ENCODE measurements at places on chromosomes 11 and 22. TPM values are rescaled to one million over a fixed set of nuclear protein-coding genes. Genes with fewer than 3 reads are reported as not detected.
A peak's percentile ranks its signal among the peaks of the same experiment; 100 is the strongest.

DNA sequence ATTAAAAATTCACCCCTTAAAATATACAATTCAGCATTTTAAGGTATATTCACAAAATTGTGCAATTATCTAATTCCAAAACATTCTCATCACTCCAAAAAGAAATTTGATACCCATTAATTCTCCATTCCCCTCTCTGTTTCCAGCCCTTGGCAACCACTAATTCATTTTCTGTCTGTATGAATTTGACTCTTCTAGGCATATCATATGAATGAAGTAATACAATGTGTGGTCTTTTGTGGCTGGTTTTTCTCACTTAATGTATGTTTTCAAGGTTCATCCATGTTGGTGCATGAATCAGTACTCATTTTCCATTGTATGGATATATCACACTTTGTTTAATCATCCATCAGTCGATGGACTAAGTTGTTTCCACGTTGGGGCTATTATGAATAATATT, 29.0 kb upstream of the ACCSL start:
- no peak for DNase-seq

- DNase-seq, result peak; percentile 39
These were observed 35.9 kb upstream of the ZBED5 start for GRCh38 chr11:10893714-10894151.

DNA sequence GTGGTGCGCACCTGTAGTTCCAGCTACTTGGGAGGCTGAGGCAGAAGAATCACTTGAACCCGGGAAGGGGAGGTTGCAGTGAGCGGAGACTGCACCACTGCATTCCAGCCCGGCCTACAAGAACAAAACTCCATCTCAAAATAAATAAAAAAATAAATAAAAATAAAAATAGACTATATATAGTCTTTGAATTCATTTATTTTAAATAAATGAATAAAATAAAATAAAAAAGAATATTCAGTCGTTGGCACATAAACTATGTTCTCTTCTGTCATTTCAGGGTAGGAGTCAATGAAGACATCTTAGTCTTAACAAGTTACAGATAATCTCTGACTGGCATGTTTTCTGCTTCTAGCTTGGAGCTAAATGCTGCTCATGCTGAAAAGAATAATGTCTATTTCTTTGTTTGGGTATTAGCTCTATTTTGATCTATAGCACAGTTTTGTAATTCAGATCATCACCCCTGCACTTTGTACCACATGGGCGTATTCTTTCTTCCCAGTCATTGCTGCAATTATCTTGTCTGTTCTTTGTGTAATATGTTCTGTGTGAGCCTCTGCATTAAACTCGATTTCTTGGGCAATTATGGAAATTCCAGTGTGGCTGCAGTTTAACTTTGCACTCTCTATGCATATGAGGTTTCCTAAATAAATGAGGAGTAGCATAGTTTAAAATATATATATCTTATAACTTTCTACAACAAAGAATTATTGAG, 1.4 kb upstream of the MS4A14 start:
- no peak for DNase-seq

- DNase-seq, result no peak
These were observed 832 bp upstream of the NAP1L4 start for GRCh38 chr11:2992997-2993325.

GRCh38 chr11:6229911-6230310, 4.5 kb downstream of the FHIP1B start:
- DNase-seq, result no peak

GRCh38 chr11:115941481-115941993, 437.3 kb upstream of the CADM1 start:
- DNase-seq, result peak; percentile 97

Gene CCDC15
- 5.8 TPM for total RNA-seq

Gene UEVLD
- 21.9 TPM for total RNA-seq

Gene MRGPRE
- total RNA-seq, result not detected
